ENCODE measurements at places on chromosomes 3 and 15.

DNA sequence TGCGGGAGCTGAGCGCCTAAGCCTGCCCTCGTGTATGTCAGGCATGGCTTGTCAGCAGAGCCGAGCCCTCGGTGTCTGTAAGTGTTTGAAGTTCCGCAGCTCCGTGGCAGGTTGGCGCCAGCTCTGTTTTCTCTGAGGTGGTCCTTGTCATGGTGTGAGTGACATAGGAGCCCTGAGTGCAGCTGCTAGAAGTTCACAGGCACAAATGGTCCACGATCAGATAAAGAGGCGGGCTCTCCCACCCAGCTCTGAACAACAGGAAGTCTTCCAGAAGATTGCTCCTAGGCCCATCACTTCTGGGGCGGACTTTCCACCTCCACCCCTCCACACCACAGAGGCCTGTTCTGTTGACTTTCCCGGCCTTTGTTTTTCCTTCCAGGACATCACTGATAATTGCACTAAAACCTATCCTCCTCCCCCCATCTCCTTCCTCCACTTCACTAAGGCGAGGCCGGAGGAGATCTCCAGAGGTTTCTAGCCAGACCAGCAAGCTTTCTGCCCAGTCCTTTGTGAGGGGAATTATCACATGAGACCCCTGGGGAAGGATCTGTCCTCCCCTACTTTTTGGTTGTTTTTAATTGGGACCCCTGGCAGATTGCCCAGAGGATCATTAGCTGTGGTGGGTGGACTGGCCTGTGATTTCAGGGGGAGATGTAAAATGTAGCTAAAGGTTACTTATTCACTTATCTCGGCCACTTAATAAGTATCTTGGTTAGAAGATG, 19.9 kb downstream of the ITPR1 start:
- no peak for DNase-seq

- no peak for DNase-seq
Observed at GRCh38 chr3:141735770-141736465, 2.2 kb upstream of the RNF7 start.

- no peak for DNase-seq
Observed at GRCh38 chr3:171125010-171125409, 98.5 kb upstream of the SLC2A2 start.

DNA sequence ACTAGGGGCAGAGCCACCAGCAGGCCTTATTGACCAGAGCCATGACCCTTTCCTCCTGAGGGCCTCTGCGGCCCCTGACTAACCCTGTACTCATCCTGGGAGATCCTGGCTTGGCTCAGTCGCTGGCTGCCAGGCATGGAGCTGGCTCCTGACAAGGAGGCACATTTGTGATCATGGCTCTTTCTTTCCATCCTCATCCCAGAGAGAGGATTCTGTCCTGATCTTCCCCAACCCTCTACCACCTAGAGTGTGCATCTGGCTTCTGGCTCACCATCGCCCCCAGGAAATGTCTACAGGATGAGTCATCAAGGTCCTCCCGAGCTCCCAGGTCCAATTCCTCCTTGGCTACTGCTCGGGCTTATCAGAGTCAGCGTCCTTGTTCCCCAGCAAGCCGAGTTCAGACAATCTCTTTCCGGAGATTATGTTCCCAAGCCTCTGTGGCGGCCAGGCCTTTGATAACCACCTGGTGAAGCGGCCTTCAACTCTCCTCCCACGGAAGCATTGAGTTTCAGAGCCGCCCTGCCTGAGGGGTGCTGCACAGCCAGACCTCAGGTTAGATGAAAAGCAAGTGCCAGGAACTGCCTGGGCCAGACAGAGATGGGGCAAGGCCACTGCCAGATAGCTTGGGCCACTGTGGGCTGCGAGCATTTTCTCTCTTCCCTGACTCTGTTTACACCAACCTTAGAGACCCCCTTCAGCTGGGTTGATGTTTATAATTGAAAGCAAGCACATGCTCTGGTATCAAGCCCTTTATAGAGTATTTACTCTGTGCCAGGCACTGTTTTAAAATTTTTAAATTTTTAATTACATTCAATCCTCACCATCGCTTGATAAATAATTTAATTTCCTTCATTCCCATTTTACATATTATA, 44.3 kb upstream of the MRPS22 start:
- no peak for DNase-seq

- no peak for DNase-seq
Observed at GRCh38 chr15:89118481-89118989, 30.3 kb downstream of the ABHD2 start.

- no peak for DNase-seq
Observed at GRCh38 chr15:68781217-68781616, 39.5 kb downstream of the ANP32A start.

DNA sequence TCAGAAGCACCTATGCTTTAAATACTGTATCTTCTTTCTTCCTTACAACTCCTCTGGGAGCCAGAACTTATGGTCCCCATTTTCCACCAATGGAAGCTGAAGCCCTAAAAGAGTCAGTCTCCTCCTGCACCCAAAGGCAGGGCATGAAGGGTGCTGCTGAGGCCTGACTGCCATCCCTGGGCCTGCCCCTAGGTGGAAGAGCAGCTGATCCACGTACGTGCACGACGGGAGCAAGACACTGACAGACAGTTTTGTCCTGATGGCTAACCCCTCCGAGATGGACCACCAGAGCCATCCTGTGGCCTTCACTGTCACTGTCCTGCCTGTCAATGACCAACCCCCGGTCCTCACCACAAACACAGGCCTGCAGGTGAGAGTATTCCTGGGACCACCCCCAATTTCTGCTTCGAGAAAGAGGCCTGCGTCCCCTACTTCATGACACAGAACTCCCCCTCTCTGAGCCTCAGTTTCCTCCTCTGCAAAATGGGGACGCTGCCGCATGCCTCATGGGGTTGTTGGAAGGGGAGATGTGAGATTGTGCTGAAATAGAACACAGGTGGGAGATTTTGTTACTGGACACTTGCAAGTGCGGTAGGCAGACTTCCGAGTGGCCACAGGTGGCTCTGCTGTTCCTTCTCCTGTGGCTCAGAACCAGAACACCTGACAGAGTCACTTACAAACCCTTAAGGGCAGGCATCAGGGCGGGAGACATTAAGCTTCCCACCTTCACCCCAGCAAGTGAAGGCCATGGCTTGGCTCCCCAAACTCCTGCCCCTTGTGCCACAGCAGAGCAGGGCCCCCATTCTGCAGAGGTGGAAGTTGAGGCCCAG, 175.4 kb downstream of the TBC1D2B start:
- DNase-seq: no peak

All from erythroblast (primary cell).